Right ventricle myocardium superior (tissue), 1 donor: ENCODE measurements at places on chromosomes 13 and 19.

DNA sequence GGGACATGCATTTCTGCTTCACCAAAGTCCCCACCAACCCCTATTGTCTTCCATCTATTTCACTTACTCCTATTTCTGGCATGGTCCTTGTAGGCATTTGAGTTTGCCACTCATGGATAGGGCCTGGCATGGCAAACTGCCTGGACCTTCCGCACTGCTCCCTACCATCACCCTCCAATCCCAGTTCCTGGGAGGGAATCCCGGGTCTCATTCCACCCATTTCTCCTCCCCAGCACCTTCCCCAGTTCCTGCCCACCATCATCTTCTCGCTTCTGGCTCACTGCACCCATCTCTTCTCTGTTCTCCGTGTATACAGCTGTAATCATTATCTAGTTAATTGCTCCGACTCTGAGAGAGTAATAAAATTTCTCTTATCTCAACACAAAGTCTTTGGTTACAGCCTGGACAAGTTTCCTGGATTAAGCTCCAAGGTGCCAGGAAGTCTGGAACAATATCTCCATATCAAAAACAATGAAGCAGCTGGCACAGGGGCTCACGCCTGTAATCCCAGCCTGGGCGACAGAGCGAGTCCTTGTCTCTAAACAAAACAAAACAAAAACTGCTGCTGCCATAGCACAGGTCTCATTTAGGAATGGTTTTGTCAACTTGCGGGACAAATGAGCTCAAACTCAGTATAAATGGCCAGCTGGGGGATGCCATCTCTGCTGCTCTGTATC lies 17.0 kb upstream of the COX7A1 start:
- DNase-seq, result no peak

DNA sequence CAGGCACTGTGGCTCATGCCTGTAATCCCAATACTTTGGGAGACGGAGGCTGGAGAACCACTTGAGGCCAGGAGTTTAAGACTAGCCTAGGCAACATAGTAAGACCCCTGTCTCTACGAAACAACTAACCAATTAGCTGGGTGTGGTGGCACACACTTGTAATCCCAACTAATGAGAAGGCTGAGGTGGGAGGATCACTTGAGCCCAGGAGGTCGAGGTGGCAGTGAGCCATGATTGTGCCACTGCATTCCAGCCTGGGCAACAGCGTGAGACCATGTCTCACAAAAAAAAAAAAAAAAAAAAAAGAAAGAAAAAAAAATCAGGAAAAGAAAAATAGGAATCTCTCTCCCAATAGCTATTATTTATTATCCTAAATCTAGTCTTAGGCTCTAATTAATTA lies 56.8 kb upstream of the UBAC2 start:
- DNase-seq, result no peak

DNA sequence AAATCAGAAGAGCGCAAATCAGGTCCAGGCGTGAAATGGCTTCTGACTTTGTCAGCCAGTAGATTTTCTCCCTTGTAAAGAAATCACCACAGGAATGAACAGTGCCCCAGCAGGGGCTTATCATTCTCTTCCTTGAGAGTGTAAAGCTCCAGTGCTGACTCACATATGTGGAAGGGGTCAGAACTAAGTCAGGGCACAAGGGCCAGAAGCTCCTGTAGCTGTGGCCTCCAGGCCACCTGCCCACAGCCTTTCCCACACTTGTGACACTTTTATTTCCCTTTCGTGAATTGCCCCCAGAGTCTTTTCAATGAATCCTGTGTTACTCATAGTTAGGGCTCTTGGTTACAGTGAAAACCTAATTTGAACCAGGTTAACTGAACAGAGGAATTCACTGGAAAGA lies 99.6 kb downstream of the SUCLA2 start:
- no peak for DNase-seq

- no peak for DNase-seq
Observed at GRCh38 chr13:28245465-28245864, 107.1 kb downstream of the PAN3 start.

DNA sequence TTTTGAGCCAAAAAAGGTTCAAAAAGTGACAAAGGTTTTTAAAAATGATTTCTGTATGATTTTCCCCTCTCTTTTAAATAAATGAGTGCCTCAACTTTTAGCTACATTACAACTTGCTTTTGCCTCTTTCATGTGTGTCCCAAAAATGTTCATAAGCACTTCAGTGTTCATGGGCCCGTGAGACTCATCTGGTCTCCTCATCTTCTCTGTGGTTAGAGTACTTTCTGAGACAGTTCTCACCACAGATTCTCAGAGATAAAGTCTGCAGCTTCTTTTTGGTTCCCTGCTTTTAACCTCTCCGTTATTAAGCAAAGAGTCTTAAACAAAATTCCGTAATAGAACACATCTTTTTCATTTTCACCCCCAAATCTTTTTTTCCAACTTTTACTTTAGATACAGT lies 156.9 kb downstream of the DLEU7 start:
- DNase-seq, result no peak

GRCh38 chr13:51118809-51119431 lies 7.8 kb upstream of the C13orf42 start:
- DNase-seq, result no peak

GRCh38 chr13:81171065-81171647 lies 830.2 kb upstream of the SPRY2 start:
- no peak for DNase-seq

GRCh38 chr13:26946684-26947343 lies 186.2 kb upstream of the GPR12 start:
- no peak for DNase-seq

GRCh38 chr19:16000024-16000663 lies 51.3 kb downstream of the OR10H4 start:
- DNase-seq, result no peak

- no peak for DNase-seq
Observed at GRCh38 chr19:45529420-45529785, 22.1 kb downstream of the VASP start.

GRCh38 chr19:15869873-15870272 lies 28.0 kb downstream of the CYP4F2 start:
- DNase-seq, result no peak

DNA sequence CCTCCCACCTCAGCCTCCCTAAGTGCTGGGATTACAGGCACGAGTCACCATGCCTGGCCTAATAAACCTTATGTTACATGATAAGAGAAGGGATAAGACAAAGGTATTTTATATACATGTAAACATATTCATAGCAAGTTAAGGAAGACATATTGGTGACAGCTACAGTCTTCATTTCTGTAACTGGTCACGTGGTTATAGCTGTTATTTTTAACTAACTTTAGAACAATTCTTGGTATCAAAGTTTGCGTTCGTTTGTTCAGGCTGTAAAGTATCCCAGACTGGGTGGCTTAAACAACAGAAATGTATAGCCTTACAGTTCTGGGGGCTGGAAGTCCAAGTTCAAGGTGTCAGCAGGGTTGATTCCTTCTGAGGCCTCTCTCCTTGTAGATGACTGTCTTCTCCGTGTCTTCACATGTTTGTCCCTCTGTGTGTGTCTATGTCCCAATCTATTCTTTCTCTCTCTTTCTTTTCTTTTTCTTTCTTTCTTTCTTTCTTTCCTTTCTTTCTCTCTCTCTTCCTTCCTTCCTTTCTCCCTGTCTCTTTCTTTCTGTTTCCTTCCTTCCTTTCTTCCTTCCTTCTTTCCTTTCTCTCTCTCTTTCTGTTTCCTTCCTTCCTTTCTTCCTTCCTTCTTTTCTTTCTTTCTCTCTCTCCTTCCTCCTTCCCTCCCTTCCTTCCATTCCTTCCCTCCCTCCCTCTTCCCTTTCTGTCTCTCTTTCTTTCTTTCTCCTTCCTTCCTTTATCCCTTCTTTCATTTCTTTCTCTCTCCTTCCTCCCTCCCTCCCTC lies 7.6 kb downstream of the ACTL9 start:
- no peak for DNase-seq

GRCh38 chr19:16197188-16197621 lies 506 bp upstream of the AP1M1 start:
- DNase-seq, result no peak
